ENCODE measurements at places on chromosomes 2 and 18.

DNA sequence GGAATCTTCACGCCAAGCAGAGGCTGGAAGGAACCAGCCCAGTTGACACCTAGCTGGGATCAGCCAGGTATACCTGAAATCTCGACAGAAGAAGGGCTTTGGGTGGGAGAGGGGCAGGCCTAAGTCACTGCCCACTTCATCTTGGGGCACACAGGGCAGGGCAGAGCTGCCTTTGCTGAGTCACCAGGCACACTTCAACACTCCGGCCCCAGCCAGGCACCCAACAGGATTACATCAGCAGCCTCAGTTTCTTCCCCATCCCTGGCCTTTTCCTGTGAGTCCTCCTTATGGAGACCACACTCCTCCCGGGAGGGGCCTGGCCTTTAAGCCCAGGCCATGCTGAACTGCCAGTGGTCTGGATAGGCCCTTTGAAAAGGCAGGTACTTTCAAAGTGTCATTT, 201.7 kb upstream of the HS6ST1 start:
- no peak for DNase-seq

DNA sequence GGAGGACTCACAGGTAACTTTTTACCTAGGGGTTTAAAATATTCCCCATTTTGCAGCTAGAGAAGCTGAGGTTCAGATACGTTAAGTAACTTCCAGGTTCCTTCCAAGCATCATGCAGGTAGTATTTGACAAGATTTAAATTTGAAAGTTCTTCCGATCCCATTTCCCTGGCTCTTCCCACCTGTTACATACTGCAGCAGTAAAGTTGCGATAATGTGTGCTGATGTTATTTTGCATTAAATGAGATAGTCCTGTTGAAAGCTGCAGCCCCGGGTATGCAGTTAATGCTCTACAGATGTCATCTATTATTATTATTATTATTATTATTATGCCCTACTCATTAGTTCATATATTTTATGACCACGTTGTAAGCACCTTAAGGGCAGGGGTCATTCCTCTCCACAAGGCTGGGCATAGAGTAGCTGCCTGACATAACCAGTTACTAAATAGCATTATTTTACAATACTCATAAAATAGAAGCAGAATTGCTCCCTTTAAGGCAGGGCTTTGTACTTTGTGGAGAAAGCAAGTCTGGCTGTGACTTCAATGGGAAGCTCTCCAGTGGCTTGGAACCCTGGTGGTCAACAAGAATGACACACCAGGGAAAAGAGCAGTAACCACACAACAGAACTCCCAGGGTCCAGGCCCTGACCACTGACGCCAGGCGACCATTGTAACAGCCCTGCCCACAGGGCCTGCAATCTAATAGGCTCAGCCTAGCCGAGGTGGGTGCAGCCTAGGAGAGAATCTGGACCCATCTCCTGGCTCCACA, 112.0 kb upstream of the STPG4 start:
- no peak for DNase-seq

- no peak for DNase-seq
Observed at GRCh38 chr2:190181123-190181669, 118.7 kb upstream of the MSTN start.

DNA sequence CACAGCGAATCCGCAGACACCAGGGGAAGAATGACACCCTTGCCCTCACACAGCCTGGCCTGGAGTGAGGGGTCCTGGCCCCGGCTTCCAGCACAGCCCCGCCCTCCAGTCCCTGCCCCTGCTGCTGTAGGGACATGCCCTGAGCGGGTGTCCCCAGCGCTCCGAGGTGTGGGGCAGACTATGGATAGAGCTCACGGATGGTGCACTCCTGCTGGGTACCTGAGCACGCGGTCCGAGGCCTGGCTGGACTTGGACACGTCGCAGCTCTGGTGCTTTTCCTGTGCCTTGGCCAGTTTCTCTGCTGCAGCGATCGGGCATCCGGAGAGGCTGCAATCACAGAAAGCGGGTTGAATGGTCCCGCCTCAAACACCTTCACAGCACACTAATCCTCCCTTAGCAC, 165.7 kb upstream of the PXDN start:
- DNase-seq = no peak

DNA sequence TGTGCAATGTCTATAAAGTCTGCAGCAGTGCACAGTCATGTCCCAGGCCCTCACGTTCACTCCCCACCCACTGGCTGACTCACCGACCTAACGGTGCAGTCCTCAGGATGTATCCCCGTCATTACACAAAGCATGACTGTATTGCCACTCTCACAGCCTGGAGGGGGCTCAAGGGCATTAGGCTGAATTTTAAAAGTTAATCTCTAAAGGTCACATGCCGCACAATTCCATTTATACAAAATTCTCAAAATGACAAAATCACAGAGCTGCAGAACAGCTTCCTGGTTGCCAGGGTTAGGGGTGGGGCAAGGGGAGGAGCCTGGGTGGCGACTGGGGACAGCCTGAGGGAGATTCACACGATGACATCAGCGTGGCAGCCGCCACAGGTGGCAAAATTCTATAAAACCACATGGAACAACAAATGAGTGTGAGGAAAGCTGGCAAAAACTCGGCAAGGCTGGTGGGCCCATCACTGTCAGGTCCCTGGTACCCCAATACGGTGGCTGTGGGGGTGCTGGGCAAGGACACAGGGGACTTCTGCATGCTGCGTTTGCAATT, 97.6 kb downstream of the NDUFA10 start:
- no peak for DNase-seq

- no peak for DNase-seq
Observed at GRCh38 chr2:209761566-209761965, 10.1 kb upstream of the UNC80 start.

- no peak for DNase-seq
Observed at GRCh38 chr2:43073401-43073825, 153.0 kb downstream of the ZFP36L2 start.

- DNase-seq = no peak
Observed at GRCh38 chr2:159832026-159832425, 34.0 kb upstream of the CD302 start.

DNA sequence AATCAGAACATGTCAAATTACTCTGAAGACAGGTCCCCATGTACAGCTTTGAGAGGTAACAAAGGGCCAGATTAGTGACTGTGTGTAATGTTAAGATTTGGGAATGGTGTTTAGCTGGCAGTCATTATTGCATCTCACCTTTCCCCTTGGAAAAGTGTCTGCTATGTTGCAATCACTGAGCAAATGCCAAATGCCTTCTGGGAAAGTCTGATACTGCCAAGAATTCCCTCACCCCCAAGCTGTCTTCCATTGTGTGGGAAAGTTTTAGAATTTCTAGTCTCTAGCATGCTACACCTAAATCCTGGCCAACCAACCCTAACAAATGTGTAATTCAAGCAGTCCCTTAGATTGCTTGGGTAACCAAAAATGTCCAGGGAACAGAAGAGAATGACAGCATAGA, 13.6 kb upstream of the PELI1 start:
- no peak for DNase-seq

DNA sequence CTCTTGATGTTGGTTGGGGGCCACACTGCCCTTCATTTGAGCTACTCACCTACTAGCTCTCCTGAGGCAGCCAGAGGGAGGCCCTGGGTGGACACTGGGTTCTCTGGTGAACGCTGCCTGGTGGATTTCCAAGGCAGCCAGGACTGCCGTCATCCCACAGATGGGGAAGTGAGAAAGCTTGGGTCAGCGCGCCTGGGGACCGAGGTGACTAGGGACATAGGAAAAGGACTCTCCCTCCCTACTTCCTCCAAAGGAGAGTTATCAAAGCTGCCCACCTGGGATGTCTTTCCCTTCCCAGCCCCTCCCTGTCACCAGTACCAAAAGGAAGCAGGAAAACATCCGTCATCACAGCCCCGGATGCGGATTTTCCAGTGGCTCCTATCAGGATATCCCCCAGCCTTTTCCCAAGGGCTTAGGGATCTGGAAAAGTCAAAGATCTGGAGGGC, 3.8 kb upstream of the SEMA4C start:
- DNase-seq = no peak

DNA sequence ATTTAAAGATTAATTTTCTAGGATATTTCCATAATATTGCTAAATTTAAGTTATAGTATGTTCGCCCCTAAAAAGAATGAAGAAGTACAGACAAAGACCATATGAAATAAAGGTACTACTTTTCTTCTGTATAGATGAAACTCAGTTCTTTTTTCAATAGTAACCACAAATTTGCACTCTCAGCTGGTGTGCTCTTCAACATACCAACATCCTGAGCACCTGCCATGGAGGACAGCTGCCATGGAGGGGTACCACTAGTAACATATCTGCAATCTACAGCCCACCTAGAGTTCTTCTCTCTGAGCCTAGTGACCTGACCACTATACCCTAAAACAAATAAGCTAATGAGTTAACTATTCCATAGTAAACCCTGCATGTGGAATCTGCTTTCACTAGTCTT, 36.8 kb upstream of the ERCC3 start:
- no peak for DNase-seq

DNA sequence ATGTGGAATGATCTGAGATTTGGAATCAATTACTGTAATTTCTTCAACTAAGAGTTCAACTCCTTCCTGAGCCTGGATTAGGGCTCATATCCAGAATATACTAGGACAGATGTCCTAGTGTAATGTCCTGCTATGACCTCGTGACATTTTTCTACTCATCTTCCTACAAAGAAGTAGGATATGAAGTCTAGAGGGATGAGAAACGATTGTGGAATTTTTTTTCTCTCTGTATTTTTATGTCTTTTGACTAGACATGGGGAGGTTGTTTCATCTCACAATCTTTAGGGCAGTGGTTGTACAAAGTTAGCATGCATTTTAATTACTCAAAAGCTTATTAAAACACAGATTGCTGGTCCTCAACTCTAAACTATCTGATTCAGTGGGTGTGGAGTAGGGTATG, 203.0 kb downstream of the PARD3B start:
- DNase-seq = no peak

DNA sequence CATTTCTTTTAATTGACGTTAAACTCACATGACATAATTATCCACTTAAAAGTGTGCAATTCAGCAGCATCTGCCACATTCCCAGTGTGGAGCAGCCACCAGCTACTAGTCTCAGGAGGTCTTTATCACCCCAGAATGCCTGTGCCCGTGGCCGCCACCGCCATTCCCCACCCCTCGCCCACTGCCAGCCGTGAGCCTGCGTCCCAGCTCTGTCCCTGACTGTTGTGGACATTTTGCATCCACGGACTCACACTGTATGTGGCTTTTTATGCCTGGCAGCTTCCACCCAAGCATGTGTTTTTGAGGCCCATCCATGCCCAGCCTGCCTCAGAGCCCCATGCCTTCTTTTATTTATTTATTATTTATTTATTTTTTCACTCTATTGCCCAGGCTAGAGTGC, 9.2 kb downstream of the BOK start:
- DNase-seq = no peak

DNA sequence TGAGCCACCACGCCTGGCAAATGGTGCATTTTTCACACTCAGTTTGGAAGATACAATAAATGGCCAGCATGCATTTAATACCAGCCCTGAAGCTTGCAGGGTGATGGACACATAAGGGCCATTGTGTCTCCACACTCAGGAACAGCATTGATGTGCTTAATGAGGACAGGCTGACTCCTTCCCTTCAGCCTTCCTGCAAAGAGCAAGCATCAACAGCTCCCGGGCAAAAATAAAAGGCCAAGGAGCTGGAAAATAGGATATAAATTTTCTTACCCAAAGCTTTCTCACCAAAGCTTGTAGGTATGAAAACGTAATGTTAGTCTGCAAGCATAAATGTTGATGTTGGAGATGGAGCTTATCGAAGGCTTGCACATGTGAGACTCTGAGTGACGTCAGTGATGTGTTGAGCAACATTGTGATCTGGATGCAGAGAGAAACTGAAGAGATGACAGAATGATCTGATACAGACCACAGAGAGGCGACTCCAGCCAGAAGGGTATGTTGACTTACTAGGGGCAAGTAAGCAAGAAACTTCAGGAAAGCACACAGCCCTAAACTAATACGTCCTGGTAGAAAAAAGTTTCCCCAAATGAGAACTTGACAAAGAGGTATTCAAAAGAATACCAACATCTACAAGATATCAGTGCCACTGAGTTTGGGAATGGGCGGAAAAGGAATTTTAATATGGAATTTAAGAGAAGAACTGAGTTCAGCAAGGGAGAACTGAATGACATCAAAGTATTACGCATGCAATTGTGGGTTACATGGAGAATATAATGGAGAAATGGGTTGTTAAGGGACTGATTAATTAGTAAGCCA, 256.5 kb downstream of the TGIF1 start:
- DNase-seq = no peak

DNA sequence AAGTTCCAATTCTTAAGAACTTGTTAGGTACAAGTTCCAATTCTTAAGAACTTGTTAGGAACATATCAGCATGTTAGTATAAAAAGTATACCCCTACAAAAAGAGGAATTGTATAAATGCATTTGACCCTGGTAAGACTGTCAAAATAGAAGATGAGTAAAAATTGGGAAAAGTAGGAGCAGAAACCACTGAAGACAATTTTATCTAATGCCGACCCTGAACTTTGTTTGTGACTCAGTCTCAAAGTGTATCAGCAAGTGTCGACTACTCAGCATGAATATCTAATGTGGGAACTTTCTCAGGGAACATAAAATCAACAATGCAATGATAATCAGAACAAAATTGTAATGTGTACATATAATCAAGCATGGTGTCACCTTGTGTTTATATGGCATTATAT, 583 bp upstream of the CD226 start:
- DNase-seq = no peak

DNA sequence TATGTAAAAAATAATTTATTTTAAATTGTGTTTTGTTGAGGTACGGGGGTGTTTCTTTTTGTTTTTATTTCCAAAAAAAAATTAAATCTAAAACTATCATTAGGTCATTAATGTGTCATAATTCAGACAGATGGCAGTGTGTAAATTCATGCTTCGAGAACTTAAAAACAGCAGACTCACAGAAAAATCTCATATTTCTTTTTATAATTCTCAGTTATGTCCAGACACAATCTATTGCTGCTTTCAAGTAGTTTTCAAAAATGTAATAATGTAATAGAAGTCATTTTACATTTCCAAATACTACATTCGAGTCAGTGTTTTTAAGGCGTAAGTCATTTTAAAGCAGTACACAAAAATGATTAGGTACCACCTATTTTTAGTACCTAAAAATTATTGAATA, 14.3 kb downstream of the IKZF2 start:
- no peak for DNase-seq

- no peak for DNase-seq
Observed at GRCh38 chr2:195633974-195634373, 23.1 kb upstream of the SLC39A10 start.

DNA sequence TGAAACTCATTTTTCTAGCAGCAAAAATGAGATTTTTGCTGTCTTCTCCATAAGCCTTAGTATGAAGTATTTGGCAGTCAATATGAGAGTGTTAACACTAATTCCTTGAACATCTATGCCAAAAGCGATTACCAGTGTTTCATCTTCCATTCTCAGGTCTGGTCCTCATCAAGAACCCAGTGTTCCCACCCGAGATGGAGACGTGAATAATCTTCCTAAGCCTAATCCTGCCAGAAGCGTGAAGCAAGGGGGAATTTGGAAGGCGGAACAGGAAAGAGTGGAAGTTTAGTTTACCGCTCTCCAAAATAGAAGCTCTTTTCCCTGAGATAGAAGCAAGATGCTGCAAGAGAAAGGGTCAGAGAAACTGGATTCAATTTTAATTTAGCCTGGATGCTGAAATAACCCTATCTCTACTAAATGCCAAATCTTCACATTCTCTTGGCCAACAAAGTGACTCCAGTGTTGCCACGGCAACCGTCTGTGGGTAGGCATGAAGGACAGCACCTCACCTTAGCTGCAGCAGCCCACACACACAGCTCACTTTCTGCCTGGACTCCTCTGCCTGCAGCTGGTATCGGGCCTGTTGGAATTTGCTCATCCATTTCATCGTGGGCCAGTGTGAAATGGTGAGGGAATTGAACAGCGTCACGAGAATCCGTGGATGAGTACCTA, 711.1 kb downstream of the CBLN2 start:
- no peak for DNase-seq

GRCh38 chr2:134225173-134225572, 28.7 kb upstream of the MGAT5 start:
- no peak for DNase-seq
